ENCODE measurements at places on chromosomes 6 and 20.

DNA sequence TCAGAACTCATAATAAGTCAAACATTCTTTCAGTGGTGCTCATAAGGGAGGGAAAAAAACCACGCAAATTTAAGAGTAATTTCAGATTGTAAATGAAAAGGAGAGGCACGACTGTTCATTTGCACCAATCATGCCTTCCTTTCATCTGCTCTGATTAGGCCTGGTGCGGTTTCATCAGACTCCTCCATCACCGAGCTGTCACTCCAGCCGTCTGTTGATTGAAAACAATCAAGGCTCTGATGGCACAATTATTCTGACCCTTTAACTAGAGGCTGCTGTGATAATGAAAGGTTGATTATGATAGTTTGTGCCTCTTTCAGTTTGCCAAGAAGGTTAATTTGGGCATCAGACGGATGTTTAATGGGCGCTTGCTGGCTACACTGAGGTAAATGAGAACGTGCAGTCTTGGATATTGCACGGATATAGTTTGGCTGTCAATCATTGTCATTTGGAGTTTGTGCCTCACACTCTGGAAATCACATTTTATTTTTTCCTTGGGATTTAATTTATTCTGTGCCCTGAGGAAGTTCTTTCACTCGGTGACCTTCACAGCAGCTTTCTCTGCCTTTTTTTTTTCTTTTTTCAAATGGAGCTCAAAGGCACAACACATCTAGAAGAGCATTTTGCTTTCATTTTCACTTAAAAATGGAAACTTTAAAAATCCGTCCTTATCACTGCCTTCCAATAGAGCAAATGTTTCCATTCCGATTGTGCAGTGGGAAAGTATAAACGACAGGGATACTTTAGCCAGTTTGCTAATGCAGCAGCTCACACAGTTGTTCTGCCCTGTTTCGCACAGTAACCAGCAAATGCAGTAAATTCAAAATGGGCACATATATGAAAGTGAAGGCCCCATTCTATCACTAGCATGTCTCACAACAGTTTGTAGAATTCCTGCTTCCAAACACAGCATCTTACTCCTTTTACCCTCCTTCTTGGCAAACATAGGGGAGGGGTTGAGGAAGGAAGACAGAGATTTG lies 172.8 kb downstream of the KLHL32 start:
- no peak for DNase-seq

DNA sequence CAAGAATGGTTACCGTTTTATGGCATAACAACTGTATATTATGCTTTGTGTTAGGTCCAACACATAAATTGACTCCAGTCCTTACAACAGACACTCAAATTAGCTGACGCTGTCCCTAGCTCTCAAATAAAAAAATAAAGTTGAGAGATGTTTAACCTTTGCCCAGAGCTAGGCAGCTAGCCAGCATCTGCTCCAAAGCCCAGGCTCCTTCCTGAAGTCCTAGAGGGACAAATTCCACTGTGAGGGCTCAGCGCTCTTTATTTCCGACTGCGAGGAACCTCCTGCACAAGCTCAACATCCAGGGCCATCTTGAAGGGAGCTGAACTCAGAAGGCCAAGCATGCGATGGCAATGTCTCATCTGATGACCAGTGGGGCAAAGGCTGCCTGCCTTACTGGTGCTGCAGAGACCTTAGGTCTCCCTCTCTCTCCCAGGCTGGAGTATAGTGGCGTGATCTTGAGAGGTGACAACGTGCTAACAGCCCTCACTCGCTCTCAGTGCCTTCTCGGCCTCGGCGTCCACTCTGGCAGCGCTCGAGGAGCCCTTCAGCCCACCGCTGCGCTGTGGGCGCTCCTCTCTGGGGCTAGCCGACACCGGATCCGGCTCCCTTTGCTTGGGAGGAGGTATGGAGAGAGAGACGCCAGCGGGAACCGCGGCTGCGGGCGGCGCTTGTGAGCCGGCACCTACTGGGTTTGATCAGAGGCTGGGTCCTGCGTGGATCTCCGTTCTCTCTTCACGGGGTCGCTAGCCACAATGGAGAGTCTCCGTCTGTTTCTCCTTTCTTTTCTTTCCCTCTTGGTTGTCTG lies 24.7 kb upstream of the GFOD1 start:
- DNase-seq = no peak

DNA sequence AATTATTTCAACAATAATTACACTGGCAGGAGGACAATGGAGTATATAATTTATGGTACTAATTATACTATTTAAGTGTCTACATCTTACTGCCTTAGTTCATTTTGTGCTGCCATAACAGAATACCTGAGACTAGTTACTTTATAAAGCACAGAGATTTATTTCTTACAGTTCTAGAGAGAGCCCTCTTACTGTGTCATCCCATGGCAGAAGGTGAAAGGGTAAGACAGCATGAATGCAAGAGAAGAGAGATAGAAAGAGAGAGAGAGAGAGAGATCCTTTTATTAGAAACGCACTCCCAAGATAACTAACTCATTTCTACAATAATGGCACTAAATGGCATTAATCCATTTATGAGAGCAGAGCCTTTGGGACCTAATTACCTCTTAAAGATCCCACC lies 314.7 kb downstream of the EPM2A start:
- DNase-seq = no peak

DNA sequence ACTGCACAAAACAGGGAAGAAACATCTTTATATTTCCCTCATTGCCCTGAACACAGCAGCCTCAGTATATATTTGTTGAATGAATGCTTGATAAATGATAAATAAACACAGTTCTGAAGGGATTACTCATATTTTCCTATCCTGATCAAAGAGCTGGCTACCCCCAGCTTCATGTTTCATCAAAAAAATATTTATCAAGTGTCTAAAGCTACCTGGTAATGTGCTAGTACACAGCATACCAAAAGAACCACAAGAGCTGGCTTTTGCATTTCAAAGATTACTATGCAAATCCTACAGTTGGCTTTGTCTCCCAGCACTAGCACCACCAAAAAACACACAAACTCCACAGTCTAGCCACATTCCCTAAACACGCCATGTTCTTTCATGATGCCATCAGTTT lies 130.0 kb downstream of the BTBD9 start:
- no peak for DNase-seq

GRCh38 chr6:23752414-23752813 lies 373.6 kb upstream of the NRSN1 start:
- no peak for DNase-seq

DNA sequence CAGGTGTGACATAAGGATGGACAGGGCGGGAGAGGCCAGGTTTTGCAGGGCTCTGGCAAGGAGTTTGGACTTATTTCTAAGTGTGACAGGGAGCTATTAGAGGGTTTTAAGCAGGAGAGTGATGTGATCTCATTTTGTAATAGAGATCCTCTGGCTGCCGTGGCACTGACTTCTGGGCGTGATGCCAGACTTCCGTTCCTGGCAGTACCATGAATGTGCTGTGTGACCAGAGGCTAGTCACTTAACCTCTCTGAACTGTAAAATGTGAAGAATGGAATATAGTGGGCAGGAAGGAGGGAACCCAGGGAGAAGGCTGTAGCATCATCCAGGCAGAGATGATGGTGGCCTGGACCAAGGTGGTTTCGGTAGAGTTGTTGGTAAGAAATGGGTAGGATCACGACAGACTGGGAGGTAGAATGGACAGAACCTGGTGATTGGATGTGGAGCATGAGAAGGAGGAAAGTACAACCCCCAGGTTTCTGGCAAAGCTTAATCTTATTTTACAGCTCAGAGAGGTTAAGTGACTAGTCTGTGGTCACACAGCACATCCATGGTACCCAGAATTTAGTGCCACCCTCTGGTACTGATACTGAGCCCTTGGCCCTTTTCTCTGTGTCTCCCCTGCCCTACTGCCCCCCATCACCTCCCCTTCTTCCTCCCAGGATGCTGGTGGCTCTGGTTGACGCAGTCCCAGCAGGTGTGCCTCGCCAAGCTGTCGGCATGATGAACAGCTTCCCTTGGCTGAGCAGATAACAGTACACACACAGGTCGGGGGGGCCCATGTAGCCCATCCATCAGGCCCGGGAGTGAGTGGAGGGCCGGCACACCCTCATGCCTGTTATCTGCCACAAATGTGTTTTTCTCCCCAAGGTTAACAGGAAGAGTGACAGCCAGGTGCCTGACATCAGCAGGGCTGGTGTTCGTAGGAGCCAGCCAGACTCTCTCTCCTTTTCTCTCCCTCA lies 52.9 kb upstream of the CTNNBL1 start:
- no peak for DNase-seq

- peak; percentile 57 for DNase-seq
Observed at GRCh38 chr20:53738039-53738944, 144.7 kb upstream of the ZNF217 start.

DNA sequence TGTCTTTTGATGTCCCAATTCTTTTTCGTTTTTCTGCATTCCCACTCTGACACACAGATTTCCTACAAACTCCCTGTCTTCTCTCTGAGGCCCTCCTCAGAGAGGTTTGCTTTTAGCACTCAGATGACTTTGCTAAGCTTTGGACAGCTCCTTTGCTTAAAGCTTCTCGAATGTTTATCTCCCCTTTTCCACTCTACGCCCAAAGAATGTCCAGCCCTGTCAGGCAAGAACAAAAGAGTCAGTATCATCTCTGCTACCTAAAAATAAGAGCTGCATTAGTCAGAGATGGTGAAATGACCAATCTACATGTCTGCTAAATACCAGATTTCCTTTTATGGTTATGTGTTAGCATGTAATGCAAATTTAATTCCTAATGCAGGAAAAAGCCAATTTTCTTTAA lies 56.8 kb downstream of the PREP start:
- no peak for DNase-seq

- DNase-seq = no peak
Observed at GRCh38 chr20:49595811-49596561, 28.0 kb upstream of the PTGIS start.

Measured in neural crest cell (in vitro differentiated cells).